ENCODE measurements at places on chromosomes 5 and 9.

DNA sequence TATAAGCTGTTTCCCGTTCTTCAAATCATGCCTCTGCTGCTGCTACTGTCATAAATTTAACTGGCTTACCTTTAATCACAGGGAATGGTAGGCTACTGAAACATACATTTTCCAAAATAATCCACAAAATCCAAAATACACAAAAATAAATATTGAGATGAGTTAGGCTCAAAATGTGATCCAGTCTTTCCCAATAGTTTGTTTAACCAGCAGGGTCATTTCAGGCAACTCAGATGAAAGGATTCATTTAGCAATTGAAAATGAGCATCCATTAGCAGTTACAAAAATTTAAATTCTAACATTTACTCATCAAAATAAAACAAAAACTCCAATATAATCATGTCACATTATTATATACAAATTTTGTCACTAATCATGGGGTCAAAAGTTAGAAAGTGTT lies 1015.6 kb upstream of the DMAC1 start:
- DNase-seq: no peak

DNA sequence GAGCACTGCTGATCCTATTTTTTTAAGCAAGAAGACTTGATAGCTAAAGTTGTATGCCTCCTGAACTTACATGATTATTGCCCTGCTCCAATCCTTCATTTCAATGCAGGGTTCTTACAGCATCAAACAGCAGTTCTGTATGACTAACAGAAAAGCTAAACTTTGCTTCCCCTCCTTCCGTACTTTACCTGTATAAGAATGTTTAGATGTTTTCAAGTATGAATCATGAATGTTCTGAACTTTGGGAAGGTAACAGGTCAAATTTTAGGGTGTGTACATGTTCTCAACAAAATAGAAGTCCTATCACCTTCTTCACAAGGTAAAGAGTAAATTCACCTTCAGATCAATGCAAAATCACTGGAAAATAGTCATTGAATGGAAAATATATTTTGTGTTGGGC lies 972.6 kb upstream of the SEMA6A start:
- DNase-seq: no peak

DNA sequence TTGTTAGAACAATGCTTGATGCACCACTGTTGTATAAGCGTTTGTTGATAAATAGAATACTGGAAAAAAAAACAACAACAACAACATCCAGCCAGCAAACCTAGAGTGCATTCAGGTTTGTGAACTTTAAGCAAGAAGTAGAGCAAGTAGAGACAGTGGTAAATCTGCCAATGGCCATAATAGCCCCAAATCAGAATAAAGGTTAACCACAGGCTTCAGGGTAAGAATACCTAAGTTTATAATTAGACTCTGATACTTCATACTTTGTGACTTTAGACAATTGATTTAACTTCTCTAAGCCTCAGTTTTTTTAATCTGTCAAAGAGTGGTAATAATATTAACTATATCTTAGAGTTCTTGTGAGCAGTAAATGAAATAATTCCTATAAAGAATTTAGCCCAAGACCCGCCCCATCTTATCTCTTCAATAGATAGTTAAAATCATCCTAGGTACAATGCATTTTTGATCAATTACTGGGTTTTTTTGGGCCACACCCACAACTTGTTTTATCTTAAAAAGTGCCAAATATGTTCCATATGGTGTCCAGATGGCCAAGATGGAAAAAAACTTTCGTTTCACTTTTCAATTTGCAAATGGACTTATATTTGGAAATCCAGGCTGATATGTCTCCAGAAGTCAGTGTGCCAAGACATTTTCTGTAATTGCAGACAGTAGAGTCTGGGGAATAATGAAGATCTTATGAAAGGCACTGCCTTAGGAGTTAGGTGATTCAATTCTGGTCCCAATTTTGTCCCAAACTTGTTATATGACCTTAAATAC lies 24.5 kb upstream of the DPYSL3 start:
- DNase-seq: no peak

DNA sequence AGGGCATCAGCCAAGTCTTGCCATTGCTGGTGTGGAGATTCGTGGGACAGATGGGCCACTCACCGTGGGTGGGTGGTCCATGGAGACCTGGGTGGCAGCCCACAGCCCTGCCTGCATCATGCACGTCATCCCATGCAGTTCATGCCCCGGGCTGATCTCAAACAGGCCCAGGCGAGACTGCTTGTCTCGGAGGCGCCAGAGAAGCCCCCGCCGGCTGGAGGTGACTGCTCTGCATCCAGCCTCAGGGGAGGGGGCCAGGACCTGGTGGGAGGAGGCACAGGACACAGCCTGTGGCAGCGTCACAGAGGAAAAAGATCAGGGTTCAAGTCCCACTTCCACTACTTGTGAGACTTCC lies 975 bp downstream of the PIP5KL1 start:
- no peak for DNase-seq

DNA sequence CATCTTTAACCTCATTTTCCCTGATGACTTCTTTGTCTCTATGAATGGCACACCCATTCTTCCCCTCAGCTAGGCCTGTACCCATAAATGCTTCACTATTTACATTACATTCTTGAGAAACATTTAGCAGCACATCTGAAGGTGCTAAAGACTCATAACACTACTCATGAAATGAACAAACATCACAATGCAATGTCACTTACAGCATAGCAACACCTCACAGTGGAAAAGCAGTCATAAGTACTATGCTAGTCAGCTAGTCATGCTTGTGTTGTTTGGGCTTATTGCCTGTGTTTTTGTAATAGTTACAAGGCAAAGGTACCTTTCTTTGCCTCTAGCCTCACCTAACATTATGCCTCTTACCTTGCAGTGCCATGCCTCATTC lies 228.9 kb downstream of the KIAA0825 start:
- no peak for DNase-seq

- no peak for DNase-seq
These were observed 165.2 kb upstream of the MSX2 start for GRCh38 chr5:174559141-174559540.

GRCh38 chr5:7072188-7072587 lies 323.8 kb upstream of the ADCY2 start:
- DNase-seq: no peak

DNA sequence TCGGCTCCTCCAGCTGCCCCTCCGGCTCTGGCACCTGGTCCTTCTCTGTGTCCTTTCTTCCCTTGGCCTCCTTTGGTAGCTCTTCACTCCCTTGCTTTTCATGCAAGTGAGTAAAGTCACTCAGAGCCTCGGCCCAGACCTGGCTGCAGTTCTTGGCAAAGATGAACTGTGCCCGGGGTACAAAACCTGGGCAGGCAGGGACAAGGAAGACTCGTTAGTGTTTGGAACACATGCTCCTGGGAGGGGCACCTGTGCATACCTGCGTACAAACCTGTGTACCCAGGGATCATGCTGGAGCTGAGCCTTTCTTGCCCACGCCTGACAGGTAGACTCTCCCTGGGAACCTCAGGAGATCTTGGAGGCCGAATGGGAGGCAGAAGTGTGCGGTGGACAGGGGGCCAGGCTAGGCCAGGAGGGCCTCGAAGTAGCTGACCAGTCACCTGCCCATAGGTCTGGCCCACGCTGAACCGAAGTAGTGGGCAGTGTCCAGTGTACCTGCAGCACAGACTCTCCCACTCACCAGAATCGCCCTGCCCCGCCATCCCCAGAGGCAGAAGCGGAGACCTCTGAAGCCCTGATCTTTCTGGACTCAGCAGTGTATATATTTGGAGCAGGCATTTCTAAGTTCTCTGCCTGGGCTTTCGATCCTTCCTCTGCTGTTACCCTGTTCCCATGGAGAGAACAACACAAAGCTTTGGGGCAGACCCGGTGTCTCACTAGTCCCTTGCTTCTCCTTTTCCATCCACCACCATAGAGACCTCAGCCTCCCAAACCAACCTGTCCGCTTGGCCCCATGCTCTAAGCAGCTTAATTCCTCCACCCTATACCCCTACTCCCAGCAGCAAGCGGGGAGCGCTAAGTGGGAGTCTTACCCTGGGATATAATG lies 41.9 kb upstream of the TESK1 start:
- no peak for DNase-seq

DNA sequence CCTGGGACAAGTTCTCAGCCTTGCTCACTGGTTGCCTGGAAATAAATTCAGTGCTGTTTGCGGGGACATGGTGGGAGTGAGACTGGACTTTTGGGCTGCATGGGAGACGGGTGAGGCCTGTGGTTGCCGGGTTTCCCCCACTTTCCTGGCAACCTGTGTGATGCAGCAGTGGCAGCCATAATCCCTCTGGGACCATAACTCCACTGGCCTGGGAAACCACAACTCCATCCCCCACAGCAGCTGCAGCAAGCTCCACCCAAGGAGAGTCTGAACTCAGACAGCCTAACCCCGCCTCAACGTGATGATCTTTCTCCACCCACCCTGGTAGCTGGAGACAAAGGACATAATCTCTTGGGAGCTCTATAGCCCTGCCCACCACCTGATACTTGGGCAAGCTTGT lies 349.9 kb downstream of the PIK3R1 start:
- DNase-seq: no peak

DNA sequence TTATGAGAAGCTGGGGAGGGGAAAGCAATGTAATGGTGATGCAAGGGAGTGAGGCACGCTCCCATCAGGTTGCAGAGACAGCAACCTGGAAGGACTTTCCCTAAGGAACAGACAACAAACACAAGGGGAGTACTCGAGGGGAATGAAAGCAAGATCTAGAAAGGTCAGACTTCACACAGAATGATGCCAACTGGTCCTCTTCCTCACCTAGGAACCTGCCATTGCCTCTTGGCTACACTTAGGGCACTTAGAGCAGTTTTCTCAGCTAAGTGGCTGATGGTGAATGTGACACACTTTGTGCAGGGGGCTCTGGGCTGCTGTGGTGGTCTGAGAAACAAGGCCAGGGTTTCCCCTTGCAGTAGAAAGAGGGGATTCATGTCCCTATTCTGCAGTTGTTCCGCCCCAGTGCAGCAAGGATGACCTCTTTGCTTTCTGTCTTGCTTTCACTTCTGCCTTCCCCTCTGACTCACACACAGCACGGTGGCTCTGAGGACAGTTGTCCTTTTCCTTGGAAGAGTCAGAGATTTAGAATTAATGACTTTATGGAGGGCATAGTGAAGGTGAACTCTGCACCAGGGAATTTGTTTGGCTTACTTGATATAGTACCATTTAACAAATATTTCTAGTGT lies 394.0 kb upstream of the KLF4 start:
- DNase-seq: no peak

DNA sequence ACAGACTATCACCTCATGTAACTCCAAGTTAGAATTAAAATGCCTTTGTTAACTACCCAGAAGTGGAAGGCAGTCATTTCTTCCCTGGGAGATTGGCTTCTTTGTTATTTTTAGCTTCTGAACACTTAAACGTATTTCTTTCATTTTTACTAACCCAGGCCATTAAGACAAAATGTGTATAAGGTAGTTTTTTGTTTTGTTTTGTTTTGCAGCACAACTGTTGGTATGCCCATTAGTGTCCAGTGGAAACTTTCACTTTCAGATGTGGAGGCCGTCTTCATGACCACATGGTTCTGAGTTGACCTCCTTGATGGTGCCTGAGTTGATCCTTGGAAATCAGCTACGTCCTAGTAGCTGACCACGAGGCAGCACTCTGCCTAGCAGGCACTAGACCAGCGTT lies 264.6 kb upstream of the ZNF608 start:
- no peak for DNase-seq

DNA sequence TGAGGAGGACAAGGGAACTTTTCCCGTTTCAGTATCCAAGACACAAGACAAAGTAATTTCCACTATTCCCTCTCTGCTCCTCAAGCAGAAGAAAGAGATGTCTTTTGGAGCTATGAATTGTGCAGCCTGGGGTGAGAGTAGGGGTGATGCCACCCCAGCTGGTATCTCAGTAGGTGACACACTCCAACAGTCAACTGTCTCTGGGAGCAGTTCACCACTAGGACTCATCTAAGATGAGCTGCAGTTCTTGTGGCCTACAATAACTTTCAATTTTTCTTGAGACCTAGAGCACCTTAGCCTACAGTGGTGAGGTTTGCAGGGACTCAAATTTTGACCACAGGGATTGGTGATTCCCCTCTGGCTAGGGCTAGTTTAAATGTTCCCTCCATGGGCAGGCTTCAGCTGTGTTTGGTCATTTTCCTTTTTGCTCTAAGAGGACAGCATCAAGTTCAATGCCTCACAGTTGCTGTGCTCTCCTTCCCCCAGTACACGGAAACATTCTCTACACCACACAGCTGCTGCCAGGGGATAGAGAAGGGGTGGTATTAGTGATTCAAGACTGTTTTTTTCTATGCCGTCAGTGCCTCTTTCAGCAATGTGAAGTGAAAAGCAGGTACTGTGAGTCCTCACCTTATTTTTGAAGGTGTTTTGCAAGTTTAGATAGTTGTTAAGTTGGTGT lies 278.6 kb upstream of the RORB start:
- no peak for DNase-seq

- DNase-seq: no peak
These were observed 76.2 kb downstream of the STK10 start for GRCh38 chr5:172111852-172112225.

- no peak for DNase-seq
These were observed 51.2 kb upstream of the ARAP3 start for GRCh38 chr5:141733198-141733597.

GRCh38 chr5:163503106-163504078 lies 2.0 kb upstream of the MAT2B start:
- peak; percentile 89 for DNase-seq

- DNase-seq: no peak
These were observed 229.1 kb downstream of the SEC61B start for GRCh38 chr9:99451112-99451606.

DNA sequence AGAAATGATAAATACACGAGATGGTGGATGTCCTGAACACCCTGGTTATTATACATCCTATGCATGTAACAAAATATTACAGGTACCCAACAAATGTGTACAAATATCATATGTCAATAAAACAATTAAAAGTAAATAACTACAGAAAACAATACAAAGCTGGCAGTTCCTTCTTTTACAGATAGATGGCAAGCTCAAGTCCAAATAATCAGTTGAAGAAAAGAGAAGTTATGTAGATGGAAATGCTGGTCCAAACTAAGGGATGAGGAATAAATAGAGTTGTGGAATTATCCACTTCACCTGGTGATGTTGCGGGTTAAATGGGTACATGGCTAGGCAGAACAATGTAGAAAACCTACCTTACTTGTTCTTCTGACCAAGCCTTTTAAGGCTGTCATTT lies 79.4 kb downstream of the PALM2AKAP2 start:
- no peak for DNase-seq

GRCh38 chr9:112180387-112180881 lies 5.3 kb upstream of the SUSD1 start:
- DNase-seq: peak; percentile 72

GRCh38 chr9:134546746-134547145 lies 94.9 kb upstream of the COL5A1 start:
- no peak for DNase-seq

DNA sequence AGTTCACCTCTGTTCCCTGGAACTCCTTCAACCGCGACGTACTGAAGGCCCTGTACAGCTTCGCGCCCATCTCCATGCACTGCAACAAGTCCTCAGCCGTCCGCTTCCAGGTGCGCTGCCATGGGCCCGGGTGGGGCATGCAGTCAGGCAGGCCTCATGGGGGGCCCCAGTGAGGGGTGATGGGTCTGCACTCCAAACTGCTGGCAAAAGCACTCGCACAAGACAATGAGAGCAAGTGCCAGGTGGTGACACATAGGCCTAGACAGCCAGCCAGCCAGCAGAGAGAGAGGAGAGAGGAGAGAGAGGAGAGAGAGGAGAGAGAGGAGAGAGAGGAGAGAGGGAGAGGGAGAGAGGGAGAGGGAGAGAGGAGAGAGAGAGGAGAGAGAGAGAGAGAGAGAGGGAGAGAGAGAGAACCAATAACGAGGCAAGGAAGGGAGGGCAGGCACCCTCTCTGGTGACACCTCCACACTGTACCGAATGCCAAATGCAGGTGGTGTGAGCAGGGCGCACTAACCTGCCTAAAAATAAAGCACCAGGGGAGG lies 21.0 kb downstream of the DBH start:
- no peak for DNase-seq

- no peak for DNase-seq
These were observed 2144.3 kb upstream of the C9orf72 start for GRCh38 chr9:29717631-29718030.

Data from K562 (cell line).